ENCODE measurements at places on chromosomes 16 and 17.

- no peak for DNase-seq
These were observed 53.0 kb upstream of the DNAJA2 start for GRCh38 chr16:47026492-47026891.

DNA sequence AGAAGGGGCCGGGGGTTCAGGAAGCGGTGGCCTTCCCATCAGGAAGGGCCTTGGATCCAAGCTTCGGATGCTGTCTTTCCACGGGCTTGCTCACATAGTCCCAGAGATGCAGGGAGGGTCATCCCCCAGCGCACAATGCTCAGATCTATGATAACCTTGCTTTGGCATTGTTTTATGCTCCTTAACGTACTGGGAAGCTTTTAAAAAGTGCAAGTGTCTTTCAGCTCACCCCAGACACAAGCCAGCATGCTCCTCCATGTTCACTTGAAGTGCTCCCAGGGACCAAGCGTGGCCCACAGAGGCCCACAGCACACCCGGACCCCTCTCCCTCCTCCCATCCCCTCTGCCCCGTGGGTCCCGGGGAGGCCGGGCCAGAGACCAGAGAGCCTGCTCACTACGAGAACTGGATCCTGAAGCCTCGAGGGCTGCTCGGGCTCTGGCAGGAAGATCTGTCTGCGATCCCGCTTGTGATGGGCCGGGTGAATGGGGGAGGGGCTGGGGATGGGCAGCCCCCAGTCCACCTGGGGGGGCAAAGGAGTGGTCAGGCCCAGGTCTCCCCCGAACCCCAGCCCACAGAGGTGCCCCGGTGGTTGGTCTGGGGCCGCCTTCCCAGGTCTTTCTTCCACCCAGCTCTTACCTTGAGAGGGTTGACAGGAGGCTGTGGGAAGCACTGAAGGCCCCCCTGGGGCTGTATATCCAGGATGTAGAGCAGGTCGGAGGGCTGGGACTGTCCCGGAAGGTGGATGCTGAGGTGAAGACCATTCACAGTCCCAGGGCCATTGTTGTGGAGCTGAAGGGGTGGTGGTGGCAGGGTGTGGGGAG lies 11.8 kb upstream of the FAM171A2 start:
- DNase-seq = no peak

- DNase-seq = no peak
These were observed 1.3 kb downstream of the METRN start for GRCh38 chr16:716200-716568.

- DNase-seq = no peak
These were observed 14.4 kb upstream of the ADAMTS18 start for GRCh38 chr16:77449208-77449607.

DNA sequence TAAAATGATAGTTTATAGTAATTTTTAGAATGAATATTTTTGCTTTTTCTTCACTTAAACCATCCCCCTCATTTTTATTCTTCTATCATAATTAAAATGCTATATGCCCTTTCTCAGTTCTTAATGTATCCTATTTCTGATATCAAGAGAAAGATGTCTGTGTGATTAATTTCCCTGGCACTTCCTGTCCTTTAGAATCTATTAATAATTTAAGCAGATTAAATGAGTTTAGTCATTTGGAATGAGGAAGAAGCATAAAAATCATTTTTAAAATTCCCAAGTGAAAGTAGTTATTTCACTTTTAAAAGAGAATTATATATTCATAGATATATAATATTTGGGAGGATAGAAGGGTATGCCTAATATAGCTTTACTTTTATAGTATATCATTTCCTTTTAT lies 27.8 kb upstream of the CDR2 start:
- no peak for DNase-seq

GRCh38 chr16:75208242-75208825 lies 1.4 kb upstream of the CTRB2 start:
- DNase-seq = no peak

GRCh38 chr16:49617710-49618330 lies 238.1 kb downstream of the ZNF423 start:
- DNase-seq = no peak

- DNase-seq = peak; percentile 65
These were observed 121.5 kb downstream of the STXBP4 start for GRCh38 chr17:55090079-55090492.

DNA sequence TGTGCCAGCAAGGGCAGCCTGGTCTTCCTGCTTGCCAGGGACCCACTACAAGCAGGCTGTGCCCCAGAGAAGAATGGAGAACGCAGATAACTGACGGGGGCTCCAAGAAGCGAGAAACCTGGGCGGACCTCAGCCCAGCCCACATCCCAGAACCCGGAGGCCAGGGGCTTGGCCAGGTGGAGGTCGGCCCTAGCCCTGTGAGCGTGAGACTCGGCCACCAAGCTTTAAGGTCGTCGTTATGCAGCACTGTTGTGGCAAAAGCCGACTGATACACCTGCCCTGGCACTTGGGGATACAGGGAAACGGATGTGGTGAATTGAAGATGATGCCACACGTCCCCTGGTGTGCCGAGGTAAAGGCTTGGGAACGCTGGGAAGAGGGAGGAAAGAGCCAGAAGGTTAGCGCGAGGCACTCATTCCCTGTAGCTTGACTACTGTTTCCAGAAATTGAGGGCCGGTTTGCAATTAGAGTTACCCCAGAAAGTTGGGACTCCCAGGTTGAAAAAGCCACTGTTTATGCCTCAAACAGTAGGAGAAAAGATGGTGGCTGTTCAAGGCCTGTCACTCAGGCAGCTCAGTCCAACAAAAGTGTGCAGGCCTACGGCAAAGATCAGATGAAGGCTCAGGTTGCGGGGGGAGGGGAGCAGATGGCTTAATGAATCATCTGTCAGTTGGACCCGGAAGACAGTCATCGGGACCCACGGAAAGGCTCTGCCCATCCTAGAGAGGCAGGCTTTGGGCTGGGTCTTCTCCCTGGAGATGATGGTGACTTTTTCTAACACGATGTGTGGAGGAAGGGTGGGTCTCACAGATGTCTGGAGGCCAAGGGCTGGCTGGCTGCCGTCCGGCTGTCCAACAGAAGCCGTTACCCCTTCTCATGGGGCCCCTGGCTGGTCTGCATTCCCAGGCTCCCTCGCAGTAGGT lies 45.6 kb upstream of the BAHCC1 start:
- no peak for DNase-seq

GRCh38 chr17:66625311-66625767 lies 209.6 kb upstream of the CACNG5 start:
- DNase-seq = no peak

GRCh38 chr17:49240619-49241018 lies 10.0 kb upstream of the PHOSPHO1 start:
- DNase-seq = no peak

GRCh38 chr17:10266296-10266876 lies 68.0 kb upstream of the GAS7 start:
- no peak for DNase-seq

- DNase-seq = no peak
These were observed 7.4 kb upstream of the ARMC7 start for GRCh38 chr17:75102385-75102821.

DNA sequence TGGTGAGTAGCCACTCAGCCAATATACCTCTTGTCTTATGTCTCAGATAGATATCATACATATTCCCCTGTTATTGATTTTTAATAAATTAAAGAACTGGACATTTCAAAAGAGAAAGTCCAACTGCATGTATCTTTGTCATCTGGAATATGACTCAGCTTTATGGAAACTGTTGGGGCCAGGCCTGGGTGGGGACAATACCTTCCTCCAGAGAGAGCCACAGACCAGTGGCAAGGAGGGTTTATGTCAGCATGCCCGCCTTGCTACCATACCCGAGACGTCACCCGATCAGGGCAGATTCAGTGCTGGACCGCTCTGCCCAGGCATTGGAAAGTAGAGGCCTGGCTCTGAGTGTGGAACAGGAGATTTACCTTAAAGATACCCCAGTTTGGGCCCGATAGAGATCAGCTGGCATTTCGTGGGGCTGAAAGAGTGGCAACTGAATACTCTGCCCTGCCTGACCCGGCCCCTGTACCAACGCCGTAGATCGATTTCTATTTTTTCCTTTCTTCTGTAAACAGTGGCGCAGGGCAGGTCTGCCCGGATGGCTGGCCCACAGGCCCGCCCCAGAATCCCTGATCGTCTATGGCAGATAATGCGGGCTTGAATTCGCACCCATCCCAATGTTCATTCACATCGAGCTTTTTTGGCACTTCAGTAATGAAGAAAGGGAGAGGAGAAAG lies 158.6 kb downstream of the SALL1 start:
- no peak for DNase-seq

DNA sequence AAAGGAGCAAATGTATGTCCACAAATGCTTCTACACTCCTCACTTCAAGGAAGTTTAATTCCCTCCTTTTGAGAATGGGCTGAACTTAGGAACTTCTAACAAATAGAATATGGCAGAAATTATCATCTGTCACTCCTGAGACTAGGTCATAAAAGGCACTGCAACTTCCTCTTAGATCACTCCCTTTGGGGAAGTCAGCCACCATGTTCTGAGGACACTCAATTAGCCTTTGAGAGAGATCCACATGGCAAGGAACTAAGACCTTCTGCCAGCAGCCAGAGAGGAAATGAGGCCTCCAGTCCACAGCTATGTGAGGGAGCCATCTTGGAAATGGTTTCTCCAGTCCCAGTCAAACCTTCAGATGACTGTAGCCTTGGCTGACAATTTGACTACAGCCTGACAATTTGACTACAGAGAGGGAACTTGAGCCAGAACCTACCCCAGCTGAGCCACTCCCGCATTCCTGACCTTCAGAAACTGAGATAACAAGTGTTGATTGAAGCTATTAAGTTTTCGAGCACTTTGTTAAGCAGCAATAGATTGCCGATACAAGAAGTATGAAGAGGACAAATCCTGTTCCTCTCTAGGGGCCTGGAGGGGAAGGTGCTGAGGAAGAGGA lies 113.4 kb upstream of the SEC14L1 start:
- no peak for DNase-seq

DNA sequence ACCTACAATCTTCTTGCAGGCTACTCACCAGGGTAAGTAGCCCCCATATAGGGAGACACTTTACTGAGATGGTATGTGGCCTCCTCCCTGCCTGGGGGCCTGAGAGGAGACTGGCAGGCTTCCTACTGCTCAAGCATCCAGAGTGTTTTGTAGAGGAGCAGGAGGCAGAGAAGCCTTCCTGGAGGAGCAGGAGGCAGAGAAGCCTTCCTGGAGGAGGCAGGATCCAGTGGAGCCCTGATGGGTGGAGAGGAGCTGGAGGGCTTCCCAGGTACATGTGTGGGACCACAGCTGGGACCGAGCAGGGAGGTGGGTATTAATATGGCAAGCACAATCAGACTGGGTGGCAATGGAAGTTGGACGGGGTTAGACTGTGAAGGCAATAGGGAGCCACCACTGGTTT lies 2.1 kb upstream of the ADGRG5 start:
- no peak for DNase-seq

DNA sequence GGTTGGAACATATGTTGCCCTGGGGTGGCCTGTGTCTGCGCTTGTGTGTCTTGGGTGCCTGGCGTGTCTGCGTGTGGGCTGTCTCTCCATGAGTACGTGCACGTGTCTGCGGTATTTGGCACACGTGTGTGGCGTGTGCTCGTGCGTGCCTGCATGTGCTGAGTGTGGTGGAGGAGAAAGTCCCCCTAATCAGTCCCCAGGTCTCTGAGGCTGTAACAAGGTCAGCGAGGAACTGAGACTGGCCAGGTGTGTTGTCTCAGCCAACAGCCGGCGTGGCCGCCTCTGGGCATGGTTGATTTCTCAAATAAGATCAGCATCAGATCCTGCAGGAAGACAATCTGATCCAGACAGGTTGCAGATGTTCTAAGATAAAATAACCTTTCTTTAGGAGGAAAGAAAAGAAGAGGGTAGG lies 3.5 kb upstream of the CPNE7 start:
- DNase-seq = no peak

DNA sequence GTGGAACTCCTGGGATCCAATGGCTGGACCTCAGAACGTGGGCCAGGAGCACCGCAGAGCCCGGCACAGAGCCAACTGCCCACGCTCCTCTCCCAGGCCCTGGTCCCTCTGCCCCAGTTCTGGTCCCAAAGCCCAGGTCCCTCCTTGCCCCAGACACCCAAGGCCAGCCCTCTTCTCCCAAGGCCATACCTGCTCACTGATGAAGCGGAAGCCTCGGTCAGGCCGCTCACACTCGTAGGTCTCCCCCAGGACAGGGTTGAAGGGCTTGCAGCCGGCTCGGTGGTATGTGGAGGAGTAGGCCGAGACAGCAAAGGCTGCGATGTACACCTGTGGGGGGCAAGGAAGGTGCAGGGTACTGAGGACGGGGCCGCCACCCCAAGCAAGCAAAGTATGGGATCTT lies 8.5 kb downstream of the OSBPL7 start:
- DNase-seq = no peak

GRCh38 chr17:795721-796120 lies 13.6 kb downstream of the MRM3 start:
- DNase-seq = no peak

- no peak for DNase-seq
These were observed 37.8 kb upstream of the BCAR1 start for GRCh38 chr16:75289189-75289588.

GRCh38 chr16:50500171-50500874 lies 47.9 kb upstream of the NKD1 start:
- no peak for DNase-seq

GRCh38 chr17:32256012-32256700 lies 9.5 kb upstream of the RHBDL3 start:
- DNase-seq = no peak

GRCh38 chr16:51655249-51655648 lies 504.2 kb upstream of the SALL1 start:
- no peak for DNase-seq

GRCh38 chr17:55301521-55302406 lies 37.0 kb downstream of the HLF start:
- DNase-seq = no peak

DNA sequence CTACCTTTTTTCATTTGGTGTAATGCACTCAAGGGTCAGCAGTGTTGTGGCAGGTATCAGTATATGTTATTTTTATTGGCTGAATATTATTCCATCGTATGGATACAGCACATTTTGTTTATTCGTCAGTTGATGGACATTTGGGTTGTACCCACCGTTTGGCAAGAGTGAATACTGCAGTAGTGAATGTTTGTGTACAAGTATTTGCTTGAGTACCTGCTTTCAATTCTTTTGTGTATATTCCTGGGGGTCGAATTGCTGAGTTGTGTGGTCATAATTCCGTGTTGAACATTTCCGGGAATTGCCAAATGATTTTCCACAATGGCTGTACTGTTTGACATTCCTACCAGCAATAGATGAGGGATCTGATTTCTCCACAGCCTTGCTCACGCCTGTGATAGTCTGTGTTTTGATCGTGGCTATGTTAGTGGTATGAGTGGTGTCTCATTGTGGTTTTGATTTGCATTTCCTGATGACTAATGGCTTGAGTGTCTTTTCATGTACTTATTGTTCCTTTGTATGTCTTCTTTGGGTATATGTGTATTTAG lies 108.4 kb downstream of the OR1D5 start:
- no peak for DNase-seq
